ENCODE measurements at places on chromosomes 6 and 20. TPM values are rescaled to one million over a fixed set of nuclear protein-coding genes. Genes with fewer than 3 reads are reported as not detected.

- peak; percentile 76 for DNase-seq
Observed at GRCh38 chr20:6533761-6534479, 233.6 kb upstream of the BMP2 start.

- DNase-seq: peak; percentile 92
Observed at GRCh38 chr6:108689272-108690161, 128.8 kb downstream of the FOXO3 start.

DNA sequence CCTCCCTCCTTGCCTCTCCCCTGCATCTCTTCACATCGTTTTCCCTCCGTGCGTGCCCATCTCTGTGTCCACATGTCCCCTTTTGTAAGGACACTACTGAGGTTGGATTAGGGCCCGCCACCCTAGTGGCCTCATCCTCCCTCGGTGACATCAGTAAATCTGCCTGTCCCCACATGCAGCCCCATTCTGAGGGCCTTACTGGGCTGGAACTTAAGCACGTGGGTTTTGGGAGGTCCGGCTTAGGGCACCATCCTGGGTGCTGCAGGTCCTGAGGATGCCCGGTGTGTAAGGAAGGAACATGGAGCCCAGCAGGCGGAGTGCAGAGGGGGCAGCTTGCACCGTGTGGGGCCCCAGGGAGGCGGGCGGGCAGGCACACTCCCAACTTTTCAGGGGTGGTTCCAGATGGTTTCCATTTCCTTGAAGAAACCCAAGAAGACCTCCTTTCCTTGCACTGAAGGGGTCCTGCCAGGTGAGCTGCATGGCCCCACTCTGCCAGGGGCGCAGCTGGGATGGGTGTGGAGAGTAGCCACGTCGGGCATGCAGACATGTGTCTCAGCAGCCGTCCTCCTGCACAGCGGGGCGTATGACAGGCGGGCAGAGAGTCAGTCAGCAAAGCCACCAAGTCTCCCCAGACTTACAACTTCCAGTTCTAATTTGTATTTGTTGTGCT, 329.9 kb downstream of the QKI start:
- DNase-seq: no peak

- DNase-seq: no peak
Observed at GRCh38 chr6:13496513-13497190, 9.3 kb upstream of the GFOD1 start.

GRCh38 chr6:73443555-73443954, 8.5 kb downstream of the CGAS start:
- DNase-seq: no peak

GRCh38 chr20:56995635-56996075, 270.8 kb downstream of the BMP7 start:
- no peak for DNase-seq

- no peak for DNase-seq
Observed at GRCh38 chr20:56200456-56200855, 48.1 kb upstream of the MC3R start.

DNA sequence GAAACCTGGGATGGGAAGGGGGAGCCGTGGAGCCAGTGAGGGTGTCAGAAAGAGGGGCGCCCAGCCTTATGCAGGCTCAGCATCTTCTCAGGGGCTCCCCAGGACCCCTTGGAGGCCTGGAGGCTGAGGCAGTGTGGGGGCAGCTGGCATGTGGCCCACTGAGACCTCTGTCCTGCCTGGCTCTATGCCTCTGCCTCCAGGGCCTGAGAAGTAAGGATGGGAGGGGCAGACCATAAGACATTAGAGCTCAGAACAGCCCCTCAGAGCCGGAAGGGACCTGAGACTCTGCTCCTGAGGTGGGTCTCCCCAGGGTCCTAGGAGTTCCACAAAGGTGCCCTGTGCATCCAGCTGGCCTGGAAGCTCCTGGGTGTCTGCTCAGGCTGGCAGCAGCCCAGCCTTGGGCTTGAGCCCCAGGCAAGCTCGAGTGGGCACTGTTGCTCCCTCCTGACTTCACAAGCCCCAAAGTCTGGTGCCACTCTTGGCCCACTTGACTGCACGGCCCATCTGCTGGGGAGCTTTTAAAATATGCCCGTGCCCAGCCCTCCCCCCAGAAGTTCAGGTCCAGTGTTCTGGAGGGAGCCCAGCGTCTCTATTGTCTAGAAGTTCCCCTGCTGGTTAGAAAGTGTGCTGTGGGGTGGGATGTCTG, 126.8 kb downstream of the GRM4 start:
- DNase-seq: no peak

- no peak for DNase-seq
Observed at GRCh38 chr6:43766500-43766853, 3.5 kb upstream of the VEGFA start.

DNA sequence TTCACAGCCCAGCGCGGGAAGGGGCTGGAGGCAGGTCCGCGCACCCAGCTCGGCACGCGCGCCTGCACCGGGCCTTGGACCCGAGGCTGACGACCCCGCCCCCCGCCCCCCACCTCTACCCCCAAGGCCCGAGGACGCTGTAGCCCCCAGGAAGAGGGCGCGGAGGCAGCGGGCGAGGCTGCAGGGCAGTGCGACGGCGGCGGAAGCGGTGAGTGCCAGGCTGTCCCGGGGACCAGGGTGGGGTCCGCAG, 1.2 kb downstream of the LIME1 start:
- no peak for DNase-seq

ATP9A gene
- 21.9 TPM for total RNA-seq

- DNase-seq: peak; percentile 3
Observed at GRCh38 chr20:24149881-24150307, 161.3 kb upstream of the GGTLC1 start.

GRCh38 chr6:30206799-30207618, 6.2 kb downstream of the TRIM26 start:
- no peak for DNase-seq

GRCh38 chr6:154933181-154933827, 61.8 kb upstream of the TIAM2 start:
- no peak for DNase-seq

- DNase-seq: peak; percentile 28
Observed at GRCh38 chr20:35307666-35308653, 15.7 kb upstream of the FAM83C start.

- DNase-seq: no peak
Observed at GRCh38 chr6:111550953-111551352, 54.7 kb downstream of the TRAF3IP2 start.

NOX3 gene
- total RNA-seq: not detected

GNAS-AS1 gene
- 0.80 TPM for total RNA-seq
